Heart right ventricle (tissue), 16 donors: ENCODE measurements at places on chromosomes 7 and 10.

GRCh38 chr10:11250304-11250703 lies 232.6 kb downstream of the CELF2 start:
- no peak for DNase-seq

GRCh38 chr7:25846722-25847121 lies 305.3 kb upstream of the NFE2L3 start:
- DNase-seq, result peak; percentile 80

GRCh38 chr7:105126436-105126975 lies 112.5 kb downstream of the KMT2E start:
- no peak for DNase-seq

DNA sequence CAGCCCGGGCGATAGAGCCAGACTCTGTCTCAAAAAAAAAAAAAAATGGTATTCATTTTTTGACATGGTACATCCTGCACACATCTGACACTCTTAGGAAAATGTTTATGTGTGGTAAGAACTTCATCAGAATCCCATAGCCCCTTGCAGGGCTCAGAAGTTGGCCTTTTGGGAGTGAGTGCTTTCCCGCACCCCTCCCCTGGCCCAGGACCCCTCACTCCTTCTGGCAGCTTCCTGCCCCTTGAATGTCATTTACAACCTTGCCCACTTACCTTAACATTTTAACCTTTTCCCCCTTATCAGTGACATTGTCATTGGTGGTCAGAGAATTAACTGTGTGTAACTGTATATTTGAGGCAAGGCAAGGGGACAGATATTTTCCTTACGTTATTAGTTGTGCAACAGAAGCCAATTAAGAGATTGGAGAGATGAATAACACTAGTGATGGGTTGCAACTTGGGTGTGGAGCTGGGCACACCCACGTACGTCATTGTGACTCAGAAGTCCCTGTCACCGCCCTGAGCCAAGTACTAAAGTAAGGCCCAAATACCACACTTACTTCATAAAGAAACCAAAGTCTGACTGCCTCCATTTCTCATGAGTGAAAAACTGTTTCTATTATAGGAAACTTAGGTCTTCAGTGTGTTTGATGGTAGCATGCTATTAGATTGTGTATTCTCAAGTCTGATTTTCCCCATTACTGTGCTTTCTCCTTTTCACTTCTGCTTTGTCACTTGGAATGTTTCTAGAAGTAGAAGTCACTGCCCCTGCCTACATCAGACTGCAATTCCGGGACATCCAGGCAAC lies 31.6 kb downstream of the OGDH start:
- DNase-seq, result no peak

DNA sequence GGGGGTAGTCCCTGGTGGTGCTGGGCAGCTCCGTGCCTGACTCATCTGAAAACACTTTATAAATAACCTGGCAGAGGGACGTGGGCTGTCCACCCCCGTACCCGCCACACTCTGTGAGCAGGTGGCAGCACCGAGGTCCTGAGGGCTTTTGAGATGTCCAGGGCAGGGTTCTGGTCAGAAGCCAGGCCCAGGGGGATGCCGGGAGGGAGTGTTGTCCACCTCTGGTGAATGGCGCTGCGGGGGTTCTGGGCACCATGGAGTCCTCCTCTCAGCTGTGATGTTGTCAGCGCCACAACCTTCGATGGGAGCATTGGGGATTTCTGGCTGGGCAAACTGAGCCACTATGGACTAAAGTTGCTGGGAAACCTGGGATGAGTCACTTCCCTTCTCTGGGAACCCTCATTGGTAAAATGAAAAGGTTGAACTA lies 27.4 kb upstream of the GOLGA7B start:
- no peak for DNase-seq
